Mucosa of gallbladder (tissue), 1 donor: ENCODE measurements at places on chromosomes 1 and 21. TPM values are rescaled to one million over a fixed set of nuclear protein-coding genes. Genes with fewer than 3 reads are reported as not detected.

KRTAP12-2 gene
- not detected for total RNA-seq

SELE gene
- total RNA-seq: 0.95 TPM

MCOLN2 gene
- total RNA-seq: 1.8 TPM

AZIN2 gene
- 6.2 TPM for total RNA-seq

RUNX3 gene
- 7.4 TPM for total RNA-seq

S100A14 gene
- total RNA-seq: 56.9 TPM

CPT2 gene
- 35.0 TPM for total RNA-seq

GAS5 gene
- total RNA-seq: 234 TPM

TNNT2 gene
- total RNA-seq: 69.8 TPM

KCNA2 gene
- total RNA-seq: 1.8 TPM

AQP10 gene
- 0.32 TPM for total RNA-seq

ATP1A2 gene
- total RNA-seq: 18.6 TPM

LENEP gene
- not detected for total RNA-seq

KRTAP21-2 gene
- not detected for total RNA-seq

CHIA gene
- total RNA-seq: 0.23 TPM

CSTB gene
- total RNA-seq: 68.2 TPM

MYOM3 gene
- total RNA-seq: 1.7 TPM

SYDE2 gene
- total RNA-seq: 19.8 TPM

IGSF3 gene
- total RNA-seq: 21.6 TPM

C1orf174 gene
- 26.4 TPM for total RNA-seq

OR2L8 gene
- not detected for total RNA-seq

LIN28A gene
- total RNA-seq: 1.4 TPM

PTPN14 gene
- total RNA-seq: 46.2 TPM
